NCI-H1436 treated with DMSO at 0.1 percent for 48 hours (cell line): ENCODE measurements at places on chromosomes 2 and 18.

DNA sequence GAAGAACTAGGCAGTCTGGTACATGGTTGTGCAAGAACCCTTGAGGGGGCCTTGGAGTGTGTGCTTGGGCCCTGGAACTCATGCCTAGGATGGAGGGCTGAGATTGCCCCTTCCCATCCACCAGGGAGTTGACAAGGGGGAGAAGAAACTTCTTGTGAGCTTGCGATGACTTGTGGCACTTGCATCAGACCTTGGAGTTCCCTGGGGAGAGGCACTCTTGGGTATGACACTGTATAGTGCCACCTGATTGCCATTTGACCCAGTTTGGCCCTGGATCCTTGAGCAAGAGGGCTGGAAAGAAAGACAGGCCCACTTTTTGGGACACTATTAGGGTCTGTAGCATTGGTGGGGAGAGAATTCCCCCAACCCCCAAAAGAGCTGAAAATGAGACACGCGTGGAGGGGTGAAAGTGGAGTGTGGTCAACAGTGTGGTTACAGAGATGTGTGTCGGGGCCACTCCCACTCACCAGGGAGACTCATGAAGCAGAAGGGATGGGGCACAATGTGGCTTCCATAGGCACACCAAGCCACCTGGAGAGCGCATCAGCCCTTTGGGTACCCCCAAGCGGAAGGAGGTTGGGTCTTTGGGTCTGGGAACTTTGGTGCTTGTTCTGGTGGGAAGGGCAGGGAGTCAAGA, 101.3 kb downstream of the MSH2 start:
- no peak for DNase-seq

- no peak for DNase-seq
Observed at GRCh38 chr18:74662622-74663021, 65.0 kb downstream of the ZNF407 start.

GRCh38 chr2:150467621-150467963, 19.9 kb downstream of the RND3 start:
- DNase-seq, result no peak

- no peak for DNase-seq
Observed at GRCh38 chr18:58132595-58133261, 88.7 kb downstream of the NEDD4L start.

- DNase-seq, result no peak
Observed at GRCh38 chr2:209473930-209474419, 50.1 kb downstream of the MAP2 start.

- DNase-seq, result peak; percentile 16
Observed at GRCh38 chr2:30641765-30642345, 165.4 kb downstream of the CAPN13 start.

GRCh38 chr2:229287823-229288222, 16.7 kb upstream of the PID1 start:
- DNase-seq, result no peak

- no peak for DNase-seq
Observed at GRCh38 chr2:51003345-51004192, 28.4 kb downstream of the NRXN1 start.

DNA sequence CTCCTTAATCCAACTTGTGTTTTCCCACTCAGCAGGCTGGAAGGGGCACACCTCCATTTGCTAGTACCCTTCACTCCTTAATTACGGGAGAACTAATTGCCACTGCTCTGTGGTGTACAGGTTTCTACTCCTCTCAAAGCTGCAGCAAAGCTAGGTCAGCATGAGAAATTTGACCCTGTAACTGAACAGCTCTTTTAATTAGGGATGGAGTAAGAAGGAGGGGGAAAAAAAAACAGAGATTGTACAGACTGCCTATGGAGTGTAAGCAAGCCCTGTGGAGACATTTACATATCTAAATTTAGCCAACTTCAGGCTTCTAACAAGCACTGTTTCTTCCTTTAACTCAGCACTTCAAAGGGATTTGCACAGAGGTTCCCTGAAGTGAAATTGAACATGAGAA, 629.7 kb upstream of the SETBP1 start:
- peak; percentile 58 for DNase-seq

GRCh38 chr18:24086082-24086481, 52.8 kb upstream of the CABYR start:
- DNase-seq, result peak; percentile 14

DNA sequence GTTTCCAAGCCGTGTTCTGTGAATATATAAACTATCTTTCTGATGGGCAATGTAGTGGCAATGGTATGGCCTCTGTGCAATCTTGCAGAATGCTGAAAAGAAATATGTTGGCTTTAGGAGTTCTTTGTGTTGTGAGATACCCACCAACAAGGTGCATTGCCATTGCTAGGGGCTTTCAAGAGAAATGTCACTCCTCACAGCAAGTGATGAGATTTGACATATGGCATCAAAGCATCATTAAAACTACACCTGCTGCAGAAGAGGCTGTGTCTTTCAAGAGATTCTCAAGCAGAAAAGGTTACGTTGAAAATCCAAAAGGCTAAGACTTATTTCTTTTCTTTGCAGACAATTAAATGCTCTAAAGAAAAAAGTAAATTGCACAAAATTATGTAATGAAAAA, 1110.8 kb downstream of the CBLN2 start:
- no peak for DNase-seq

GRCh38 chr2:186456941-186457340, 29.1 kb upstream of the ZC3H15 start:
- no peak for DNase-seq

DNA sequence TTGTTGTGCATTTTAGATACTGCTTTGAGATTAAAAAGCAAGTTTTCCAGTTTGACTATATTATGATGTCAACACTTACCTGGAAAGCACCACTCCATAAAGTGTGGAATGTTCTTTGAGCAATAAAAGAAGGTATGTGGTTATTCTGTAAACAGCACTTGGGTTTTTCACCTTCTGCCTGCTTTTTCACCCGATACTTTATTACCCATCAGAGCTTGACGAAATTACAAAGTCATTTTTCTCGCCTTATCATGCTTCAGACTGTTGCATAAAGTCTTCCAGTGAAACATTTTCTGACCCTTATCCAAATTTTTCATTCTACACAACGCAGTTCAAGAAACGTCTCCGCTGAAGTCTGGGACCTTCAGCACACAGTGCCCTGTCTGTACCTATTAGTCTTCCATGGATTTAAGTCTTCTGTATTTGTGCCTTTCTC, 25.2 kb downstream of the CAB39 start:
- DNase-seq, result no peak

DNA sequence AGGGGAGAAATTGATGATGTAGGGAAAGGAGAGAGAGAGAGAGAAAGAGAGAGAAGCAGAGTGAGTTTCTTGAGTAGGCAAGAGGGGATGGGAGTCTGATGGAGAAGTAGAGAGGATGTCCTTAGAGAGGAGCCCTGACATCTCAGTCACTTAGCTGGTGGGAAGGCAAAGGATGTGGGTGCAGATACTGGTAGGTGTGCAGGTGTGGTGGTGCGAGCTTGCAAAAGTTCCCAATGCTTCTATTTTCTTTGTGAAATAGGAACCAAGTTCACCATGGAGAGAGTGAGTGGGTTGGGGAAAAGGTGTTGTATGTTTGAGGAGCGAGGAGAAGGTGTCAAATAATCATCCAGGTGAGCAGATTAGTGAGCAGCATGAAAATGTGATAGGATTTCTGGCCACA, 26.5 kb upstream of the POLE4 start:
- DNase-seq, result no peak

DNA sequence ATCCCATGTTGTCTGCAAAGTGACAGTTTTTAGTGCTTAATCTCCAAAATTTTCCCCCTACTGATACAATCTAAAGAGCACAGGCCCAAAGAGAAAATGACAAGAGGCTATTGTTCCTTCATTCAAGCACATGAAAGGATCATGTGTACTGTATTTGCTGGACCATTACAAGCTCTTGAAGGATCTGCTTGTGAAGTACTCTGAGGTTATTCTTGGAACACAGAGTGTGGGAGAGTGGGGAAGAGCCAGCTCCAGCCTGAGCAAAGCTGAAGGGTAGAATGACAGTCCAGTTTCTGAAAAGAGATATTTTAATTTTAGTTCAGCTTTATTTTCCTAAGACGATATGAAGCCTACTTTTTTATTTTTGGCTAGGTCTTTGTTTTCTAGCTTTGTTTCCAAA, 112.2 kb downstream of the GALNT3 start:
- DNase-seq, result peak; percentile 5

DNA sequence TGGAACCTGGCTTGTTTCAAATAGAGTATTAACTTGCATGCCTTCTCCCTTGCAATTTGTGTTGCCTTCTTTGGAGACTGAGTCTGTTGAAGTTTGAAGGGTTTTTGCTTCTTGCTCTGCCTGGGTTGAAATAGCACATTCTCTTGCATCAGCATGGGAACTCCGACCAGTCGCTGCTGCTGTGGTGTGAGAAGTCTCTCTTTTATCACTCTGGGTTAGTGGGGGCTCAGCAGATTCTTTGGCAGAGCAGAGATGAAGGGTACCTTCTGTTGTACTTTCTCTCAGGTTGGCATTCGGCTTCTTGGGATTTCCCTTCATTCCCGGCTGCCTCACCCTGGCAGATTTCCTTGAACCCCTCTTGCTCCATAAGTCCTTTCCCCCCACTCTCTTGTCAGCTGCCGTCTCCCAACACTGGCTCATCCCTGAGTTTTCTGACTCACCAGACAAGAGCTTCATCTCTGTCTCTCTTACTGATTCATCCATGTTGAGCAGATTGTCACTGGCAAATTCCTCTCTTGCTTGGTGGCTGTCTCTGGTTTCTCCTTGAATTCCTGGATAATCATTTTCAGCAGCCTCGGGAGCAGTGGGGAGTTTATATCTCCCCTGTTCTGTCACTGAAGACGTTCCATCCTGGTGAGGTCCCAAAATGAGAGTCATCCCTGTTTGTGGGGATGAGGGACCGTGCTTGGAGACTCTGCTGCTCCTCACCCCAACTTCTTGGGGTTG, 49.9 kb downstream of the ALPK2 start:
- no peak for DNase-seq

- no peak for DNase-seq
Observed at GRCh38 chr2:75459565-75460310, 101.0 kb downstream of the EVA1A start.

DNA sequence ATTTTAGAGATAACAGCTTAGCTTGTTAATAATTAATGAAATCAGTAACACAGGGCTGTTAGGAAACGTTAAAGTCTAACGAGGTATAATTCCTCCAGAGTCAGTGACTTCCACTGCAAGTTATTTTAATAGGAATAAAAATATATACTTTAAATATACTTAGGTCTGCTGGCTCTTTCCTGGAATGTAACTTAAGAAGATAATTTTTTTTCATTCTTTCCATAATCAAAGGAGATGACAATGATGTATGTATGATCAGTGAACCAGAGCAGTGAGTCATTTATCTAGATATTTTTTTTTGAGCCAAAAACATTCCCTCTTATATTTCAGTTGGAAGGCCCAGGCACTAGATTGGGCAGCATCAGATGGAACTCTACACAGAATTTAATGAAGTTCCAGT, 104.2 kb upstream of the LYPD1 start:
- no peak for DNase-seq

DNA sequence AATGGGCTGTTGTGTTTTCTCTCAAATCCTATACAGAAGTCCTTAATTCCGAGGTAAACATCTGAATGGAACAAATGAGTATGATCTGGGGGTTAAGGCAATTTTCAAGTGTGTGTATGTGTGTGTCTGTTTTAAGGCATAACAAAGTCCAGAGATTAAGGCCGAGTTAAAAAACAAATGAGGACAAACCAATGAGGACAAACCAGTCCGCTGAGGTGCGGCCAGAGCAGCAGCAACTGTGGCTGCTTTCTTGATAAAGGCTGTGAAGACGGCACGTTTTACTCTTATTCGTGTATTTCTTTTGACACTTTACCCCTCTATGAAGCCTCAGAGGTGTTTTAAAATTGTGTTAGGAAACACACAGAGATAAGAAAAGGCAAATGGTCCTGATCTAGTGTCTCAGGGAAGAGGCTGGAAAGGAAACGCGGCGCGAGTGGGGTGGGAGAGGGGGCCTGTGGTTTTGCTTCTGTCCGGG, 495 bp upstream of the GULP1 start:
- no peak for DNase-seq

GRCh38 chr18:24964216-24964615, 387.8 kb downstream of the ZNF521 start:
- no peak for DNase-seq

GRCh38 chr2:27070653-27071276, 689 bp downstream of the OST4 start:
- no peak for DNase-seq

DNA sequence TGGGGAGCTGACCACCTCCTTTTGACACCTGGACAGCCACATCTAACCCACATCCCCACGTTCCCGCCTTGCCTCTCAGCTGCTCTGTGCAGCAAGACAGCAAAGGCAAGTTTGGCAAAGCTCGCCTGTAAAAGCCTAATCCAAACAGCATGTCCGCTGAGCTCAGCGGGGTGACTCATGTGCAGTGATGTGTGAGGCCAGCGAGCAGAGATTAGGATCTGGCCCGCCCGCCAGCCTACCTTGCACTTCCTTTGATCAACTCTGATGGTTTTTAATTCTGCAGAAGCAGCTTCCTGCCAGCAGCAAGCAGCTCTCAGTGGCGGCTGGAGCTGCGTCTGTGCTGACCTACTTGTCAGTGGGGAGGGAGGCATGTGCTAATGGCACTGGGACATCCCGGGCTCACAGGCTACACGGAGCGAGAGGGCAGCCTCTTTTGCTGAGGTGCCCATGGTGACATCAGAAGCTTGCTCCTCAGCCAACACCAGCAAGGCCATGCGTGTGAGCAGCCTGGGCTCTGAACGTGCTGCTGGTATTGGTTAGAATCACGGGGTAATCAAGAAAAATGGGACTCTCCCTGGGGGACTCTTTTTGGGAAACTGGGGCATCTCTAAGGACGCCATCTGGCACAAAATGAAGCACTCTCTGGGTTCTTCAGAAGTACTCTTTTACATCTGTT, 36.0 kb upstream of the EML4 start:
- no peak for DNase-seq

DNA sequence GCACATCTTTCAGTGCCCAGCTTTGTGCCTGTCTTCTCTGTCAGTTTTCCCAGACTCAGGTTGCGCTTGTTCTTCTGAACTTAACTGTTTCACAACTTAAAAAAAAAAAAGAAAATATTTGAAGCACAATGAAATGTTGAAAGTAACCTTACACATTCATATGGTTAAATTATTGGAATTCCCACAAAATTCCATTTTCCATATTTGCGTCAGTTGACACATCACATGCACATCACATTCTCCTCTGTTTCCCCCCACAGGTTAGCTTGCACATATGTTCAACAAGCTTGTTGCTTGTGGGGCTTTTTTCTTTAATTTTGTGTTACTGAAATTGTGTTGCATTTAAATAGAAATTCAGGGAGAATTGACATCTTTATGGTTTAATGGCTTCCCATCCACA, 8.3 kb downstream of the MYO1B start:
- DNase-seq, result no peak

- peak; percentile 84 for DNase-seq
Observed at GRCh38 chr2:54871457-54872107, 148.1 kb downstream of the EML6 start.

GRCh38 chr2:60000686-60001085, 552.8 kb downstream of the BCL11A start:
- no peak for DNase-seq

- DNase-seq, result no peak
Observed at GRCh38 chr2:46537624-46538295, 58.4 kb downstream of the TMEM247 start.

- no peak for DNase-seq
Observed at GRCh38 chr2:128444816-128445522, 126.3 kb upstream of the HS6ST1 start.
